Central memory CD4-positive, alpha-beta T cell (primary cell): ENCODE measurements at places on chromosomes 16 and 17.

DNA sequence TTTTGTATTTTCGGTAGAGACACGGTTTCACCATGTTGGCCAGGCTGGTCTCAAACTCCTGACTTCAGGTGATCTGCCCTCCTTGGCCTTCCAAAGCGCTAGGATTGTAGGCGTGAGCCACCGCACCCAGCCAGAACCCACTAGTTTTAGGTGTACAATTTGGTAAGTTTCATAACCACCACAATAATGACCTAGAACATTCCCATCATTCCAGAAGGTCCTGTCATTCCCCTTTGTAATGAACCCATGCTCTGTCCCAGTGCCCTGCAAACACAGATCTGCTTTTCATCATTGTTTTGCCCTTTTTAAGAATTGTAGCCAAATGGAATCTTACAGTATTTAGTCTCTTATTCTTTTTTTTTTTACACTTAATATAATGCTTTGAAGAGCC, 35.6 kb upstream of the IRF8 start:
- DNase-seq, result no peak

DNA sequence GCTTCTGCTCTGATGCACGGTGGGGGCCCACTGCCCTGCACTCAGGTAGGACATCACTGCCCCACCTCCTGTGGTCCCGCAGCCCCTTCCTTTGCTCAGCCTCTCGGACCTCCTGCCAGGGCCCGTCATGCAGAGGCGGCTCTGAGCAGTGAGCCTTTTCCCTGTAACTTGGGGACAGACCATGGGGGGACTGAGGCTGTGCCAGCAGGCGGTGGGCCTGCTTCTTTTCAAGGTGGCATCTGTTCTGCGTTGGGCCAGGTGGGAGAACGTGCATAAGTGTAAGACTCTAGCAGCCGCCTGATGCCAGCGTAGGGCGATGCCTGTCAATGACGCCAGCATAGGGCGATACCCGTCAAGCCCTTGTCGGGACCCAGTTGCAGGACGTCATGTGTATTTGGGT, 40.3 kb upstream of the ZNF469 start:
- DNase-seq, result no peak

GRCh38 chr17:72476134-72476533, 355.3 kb downstream of the SOX9 start:
- no peak for DNase-seq

DNA sequence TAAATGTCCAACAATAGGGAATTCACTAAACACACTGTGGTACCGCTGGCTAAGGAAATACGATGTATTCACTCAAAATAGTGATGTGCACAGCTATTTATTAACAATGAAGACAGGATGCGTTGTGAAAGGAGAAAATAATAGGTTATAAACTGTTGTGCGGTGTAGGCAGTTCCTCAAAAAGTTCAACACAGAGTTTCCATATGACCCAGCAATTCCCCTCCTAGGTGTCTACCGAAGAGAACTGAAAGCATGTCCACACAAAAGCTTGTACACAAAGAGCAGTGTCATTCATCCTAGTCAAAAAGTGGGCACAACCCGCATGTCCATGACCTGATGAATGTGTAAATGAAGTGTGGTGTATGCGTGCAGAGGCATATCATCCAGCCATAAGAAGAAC, 1.2 kb upstream of the CES1 start:
- DNase-seq, result no peak

DNA sequence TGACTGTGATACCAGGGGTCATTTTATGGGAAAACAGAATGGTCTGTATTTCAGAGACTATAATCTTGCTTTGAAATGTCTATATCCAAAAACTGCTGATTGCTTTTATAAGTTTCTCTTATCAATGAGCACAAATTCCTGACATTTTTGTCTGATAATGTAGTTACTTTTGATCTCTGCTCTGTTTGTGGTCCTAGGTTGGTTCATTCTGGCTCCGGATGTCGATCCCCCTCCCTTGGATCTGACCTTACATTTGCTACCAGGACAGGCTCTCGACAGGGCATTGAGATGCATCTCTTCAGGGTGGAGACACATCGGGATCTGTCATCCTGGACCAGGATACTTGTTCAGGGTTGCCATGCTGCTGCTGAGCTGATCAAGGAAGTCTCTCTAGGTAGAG, 27.3 kb upstream of the VPS4A start:
- DNase-seq, result no peak
